ENCODE measurements at places on chromosomes 11 and 22.

GRCh38 chr11:113204280-113204679 is 110.1 kb upstream of the TTC12 start:
- DNase-seq: no peak

DNA sequence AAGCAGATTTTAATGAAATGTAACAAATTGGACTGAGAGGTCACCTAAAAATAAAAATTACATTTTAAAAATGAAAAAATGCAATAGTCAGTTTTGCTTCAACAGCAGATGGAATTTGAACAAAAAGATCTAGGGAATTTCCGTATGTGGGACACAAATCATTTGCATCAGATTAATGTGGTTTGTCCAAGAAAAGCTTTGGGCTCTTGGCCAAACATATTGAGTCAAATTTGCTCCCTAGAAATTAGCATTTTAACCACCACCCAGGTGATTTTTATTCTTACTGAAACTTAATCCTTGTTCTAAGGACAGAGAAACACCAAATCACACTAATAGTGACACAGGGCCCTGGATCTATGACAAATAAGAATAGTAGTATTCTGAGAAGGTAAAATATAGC is 1477.8 kb downstream of the FAM181B start:
- no peak for DNase-seq

GRCh38 chr22:29936186-29936585 is 53.2 kb downstream of the MTMR3 start:
- no peak for DNase-seq

GRCh38 chr11:47944632-47945031 is 35.7 kb upstream of the PTPRJ start:
- no peak for DNase-seq

GRCh38 chr22:38412435-38413084 is 42.4 kb downstream of the KCNJ4 start:
- peak; percentile 36 for DNase-seq

GRCh38 chr22:46528121-46528610 is 9.3 kb downstream of the CELSR1 start:
- DNase-seq: no peak

DNA sequence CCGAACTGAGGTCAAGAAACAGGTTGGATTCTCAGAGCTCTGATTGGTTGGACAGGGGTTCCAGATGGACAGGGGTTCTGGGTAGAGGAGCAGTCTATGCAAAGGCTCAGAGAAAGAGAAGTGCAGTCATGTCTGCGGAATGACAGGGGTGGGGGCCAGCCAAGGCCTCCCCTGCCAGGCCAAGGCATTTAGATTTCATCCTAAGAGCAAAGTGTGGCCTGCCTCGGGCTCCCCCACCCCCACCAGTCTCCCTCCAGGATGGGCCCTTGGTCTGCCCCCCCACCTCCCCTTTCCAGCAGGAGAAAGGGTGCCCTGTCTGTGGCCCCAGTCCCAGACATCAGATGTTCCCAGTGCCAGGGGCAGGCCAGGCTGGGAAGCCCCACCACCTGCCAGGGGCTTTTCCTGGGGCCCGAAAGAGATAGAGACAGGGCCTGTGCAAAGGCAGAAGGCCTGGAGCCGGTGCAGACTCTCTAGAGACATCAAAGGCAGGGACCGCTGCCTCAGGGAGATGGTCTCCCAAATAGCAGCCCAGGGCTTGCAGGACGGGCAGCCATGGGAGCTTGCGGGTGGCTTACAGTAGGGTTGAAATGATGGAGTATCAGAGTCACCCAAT is 9.4 kb downstream of the SUSD2 start:
- DNase-seq: no peak

GRCh38 chr11:69167916-69168691 is 12.4 kb downstream of the SMIM38 start:
- DNase-seq: no peak

- DNase-seq: no peak
Observed at GRCh38 chr11:130806746-130807145, 109.5 kb downstream of the SNX19 start.

DNA sequence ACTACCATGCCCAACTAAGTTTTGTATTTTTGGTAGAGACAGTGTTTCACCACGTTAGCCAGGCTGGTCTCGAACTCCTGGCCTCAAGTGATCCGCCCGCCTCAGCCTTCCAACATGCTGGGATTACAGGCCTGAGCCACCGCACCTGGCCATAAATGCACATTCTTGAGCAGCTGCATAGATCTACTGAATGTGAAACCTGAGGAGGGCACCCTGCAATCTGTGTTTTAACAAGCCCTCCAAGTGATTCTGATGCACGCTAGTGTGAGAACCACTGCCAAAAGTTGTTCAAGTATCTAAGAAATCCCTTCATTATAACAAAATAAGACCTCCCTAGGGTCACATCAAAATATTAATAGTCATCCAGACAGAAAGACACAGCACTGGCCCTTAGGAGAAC is 89.3 kb downstream of the RDX start:
- no peak for DNase-seq

- no peak for DNase-seq
Observed at GRCh38 chr22:49258107-49259010, 569.3 kb downstream of the BRD1 start.

- DNase-seq: no peak
Observed at GRCh38 chr11:134850566-134850965, 438.5 kb upstream of the B3GAT1 start.

- no peak for DNase-seq
Observed at GRCh38 chr11:61850687-61851086, 22.6 kb downstream of the FADS2 start.

GRCh38 chr11:110366291-110366690 is 63.5 kb upstream of the FDX1 start:
- DNase-seq: no peak

DNA sequence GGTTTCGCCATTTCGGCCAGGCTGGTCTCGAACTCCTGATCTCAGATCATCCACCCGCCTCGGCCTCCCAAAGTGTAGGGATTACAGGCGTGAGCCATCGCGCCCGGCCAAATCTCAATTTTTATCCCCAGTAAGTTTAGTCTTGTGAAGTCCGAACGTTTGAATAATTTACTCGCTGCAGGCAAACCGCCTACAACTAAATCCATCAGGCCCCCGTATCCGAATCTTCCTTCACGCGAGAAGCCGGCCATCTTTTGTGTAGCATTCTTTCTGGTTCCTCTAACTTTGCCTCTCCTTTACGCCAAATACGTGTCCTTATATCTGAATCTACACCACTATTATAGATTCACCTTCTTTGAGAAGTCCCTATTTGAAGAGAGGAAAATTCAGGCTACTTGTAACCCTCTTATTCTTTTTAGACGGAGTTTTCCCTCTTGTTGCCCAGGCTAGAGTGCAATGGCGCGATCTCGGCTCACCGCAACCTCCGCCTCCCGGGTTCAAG is 581 bp upstream of the EIF3L start:
- peak; percentile 2 for DNase-seq

- no peak for DNase-seq
Observed at GRCh38 chr11:71976551-71976950, 22.2 kb upstream of the IL18BP start.

GRCh38 chr11:117107701-117108590 is 9.7 kb upstream of the SIK3 start:
- no peak for DNase-seq

- no peak for DNase-seq
Observed at GRCh38 chr11:109788948-109789490, 304.2 kb upstream of the ZC3H12C start.

Data from NCI-H1694 (cell line).